ENCODE measurements at places on chromosomes 3 and 15. TPM values are rescaled to one million over a fixed set of nuclear protein-coding genes. Genes with fewer than 3 reads are reported as not detected.

The HYAL2 gene
- 107 TPM for total RNA-seq

The BCL2A1 gene
- 0.33 TPM for total RNA-seq

The SLC22A14 gene
- total RNA-seq, result 0.66 TPM

The CPN2 gene
- not detected for total RNA-seq

The HAPLN3 gene
- total RNA-seq, result 26.2 TPM

The MYD88 gene
- 13.2 TPM for total RNA-seq

The SYNM gene
- 24.0 TPM for total RNA-seq

The GOLGA6D gene
- not detected for total RNA-seq

The BFSP2 gene
- not detected for total RNA-seq

The GPR62 gene
- 0.07 TPM for total RNA-seq

The AGBL1 gene
- total RNA-seq, result not detected

The ZPLD1 gene
- total RNA-seq, result 1.1 TPM

The UBA3 gene
- 64.4 TPM for total RNA-seq

The GP5 gene
- total RNA-seq, result 0.69 TPM

The NEIL1 gene
- 6.9 TPM for total RNA-seq

The ZCWPW2 gene
- 1.2 TPM for total RNA-seq

The TMEM108 gene
- not detected for total RNA-seq

The LRRIQ4 gene
- 0.07 TPM for total RNA-seq

The TLR9 gene
- total RNA-seq, result 0.23 TPM

The ZSCAN29 gene
- 16.7 TPM for total RNA-seq

The ITGB5 gene
- 842 TPM for total RNA-seq

The DAZL gene
- total RNA-seq, result not detected

The TRANK1 gene
- 15.6 TPM for total RNA-seq

The TNFAIP8L3 gene
- total RNA-seq, result 6.9 TPM

The CHST2 gene
- 13.0 TPM for total RNA-seq

The SOX14 gene
- total RNA-seq, result not detected

The SH2D7 gene
- not detected for total RNA-seq

The TMEM40 gene
- not detected for total RNA-seq

The TXNRD3 gene
- total RNA-seq, result 6.9 TPM

The ZNF501 gene
- total RNA-seq, result 3.0 TPM

The IRAK2 gene
- 22.7 TPM for total RNA-seq

The OSTN gene
- total RNA-seq, result 4.5 TPM

The ASB14 gene
- total RNA-seq, result not detected

The NAA80 gene
- 3.5 TPM for total RNA-seq

The MEX3B gene
- total RNA-seq, result 11.9 TPM

The INSYN1 gene
- 3.3 TPM for total RNA-seq

The CPEB1 gene
- total RNA-seq, result 14.1 TPM

The GPR15 gene
- total RNA-seq, result not detected

The TMEM212 gene
- total RNA-seq, result not detected

The SATB1 gene
- 17.4 TPM for total RNA-seq

The SHF gene
- total RNA-seq, result 0.63 TPM

The SNX22 gene
- 0.10 TPM for total RNA-seq

The MKRN3 gene
- 0.43 TPM for total RNA-seq

The CFAP92 gene
- total RNA-seq, result not detected

The ANKUB1 gene
- not detected for total RNA-seq

The SPINK8 gene
- not detected for total RNA-seq

The BOC gene
- total RNA-seq, result 7.6 TPM

The AP2M1 gene
- total RNA-seq, result 399 TPM

The C3orf62 gene
- 1.4 TPM for total RNA-seq

The CELSR3 gene
- total RNA-seq, result 0.91 TPM

The LMCD1 gene
- total RNA-seq, result 49.8 TPM

The SLC27A2 gene
- 0.26 TPM for total RNA-seq

The TRIM59 gene
- 7.9 TPM for total RNA-seq

The MOBP gene
- not detected for total RNA-seq

The HTR3E gene
- not detected for total RNA-seq

The EHHADH gene
- total RNA-seq, result 4.0 TPM

The PLA1A gene
- 0.13 TPM for total RNA-seq

The GHSR gene
- not detected for total RNA-seq
